Activated CD4-positive, CD25-positive, alpha-beta regulatory T cell (primary cell): ENCODE measurements at places on chromosomes 5 and 9.
A peak's percentile ranks its signal among the peaks of the same experiment; 100 is the strongest.

- no peak for DNase-seq
Observed at GRCh38 chr5:90528601-90529193, 687 bp downstream of the LYSMD3 start.

DNA sequence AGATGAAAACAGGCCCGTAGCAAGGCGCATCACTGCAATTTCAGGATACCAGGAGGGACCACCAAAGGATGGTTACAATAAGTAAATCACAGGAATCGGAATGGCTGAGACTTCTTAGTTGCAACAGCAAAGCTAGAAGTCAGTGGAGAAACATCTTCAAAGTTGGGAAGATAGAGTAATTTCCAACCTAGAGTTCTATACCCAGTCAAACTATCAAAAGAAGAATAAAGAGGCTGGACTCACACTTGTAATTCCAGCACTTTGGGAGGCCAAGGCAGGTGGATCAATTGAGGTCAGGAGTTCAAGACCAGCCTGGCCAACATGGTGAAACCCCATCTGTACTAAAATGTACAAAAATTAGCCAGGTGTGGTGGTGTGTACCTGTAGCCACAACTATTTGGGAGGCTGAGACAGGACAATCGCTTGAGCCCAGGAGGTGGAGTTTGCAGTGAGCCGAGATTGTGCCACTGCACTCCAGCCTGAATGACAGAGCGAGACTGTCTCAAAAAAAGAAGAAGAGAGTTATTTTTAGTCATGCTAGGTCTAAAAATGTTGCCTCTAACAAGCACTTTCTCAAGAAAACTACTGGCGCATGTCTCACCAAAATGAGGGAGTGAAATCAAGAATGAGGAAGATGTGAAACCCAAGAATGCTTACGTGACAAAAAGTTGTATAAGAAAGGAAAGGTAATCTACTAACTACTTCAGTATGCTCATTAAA is 267.7 kb downstream of the DENND1A start:
- DNase-seq, result no peak

- DNase-seq, result no peak
Observed at GRCh38 chr9:16401701-16402100, 468.8 kb downstream of the BNC2 start.

DNA sequence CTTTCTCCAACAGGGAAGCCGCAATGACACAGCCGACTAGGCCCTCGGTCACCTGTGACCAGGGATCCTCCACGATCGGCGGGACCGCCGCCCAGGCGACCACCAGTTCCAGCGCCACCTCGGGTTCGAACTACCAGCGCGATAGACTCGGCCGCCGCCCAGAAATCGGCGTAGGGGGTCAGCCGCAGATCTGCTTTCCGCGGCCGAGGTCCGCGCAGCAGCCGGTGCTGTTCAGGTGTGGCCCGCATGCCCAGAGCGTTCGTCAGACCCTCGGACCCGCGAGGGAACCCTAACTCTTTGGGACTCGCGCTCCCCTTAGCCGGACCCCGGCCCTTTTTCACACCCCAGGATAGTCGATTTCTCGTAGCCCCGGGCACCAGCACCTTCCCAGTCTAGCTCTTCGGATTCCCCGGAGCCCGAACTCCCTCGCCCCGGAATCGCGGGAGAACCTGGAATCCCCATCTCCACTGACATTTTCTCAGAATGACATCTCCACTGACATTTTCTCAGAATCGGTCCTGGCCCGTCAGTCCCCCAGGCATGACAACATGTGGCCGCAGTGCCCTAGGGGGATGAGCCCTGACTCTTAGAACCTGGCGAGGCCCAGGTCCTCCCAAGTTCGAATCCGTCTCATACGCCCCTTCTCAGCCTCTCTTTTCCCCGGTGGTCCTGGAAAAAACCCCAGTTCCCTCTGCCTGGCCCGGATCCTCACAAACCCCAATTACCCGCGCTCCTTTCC is 428 bp downstream of the C5orf52 start:
- DNase-seq, result no peak

DNA sequence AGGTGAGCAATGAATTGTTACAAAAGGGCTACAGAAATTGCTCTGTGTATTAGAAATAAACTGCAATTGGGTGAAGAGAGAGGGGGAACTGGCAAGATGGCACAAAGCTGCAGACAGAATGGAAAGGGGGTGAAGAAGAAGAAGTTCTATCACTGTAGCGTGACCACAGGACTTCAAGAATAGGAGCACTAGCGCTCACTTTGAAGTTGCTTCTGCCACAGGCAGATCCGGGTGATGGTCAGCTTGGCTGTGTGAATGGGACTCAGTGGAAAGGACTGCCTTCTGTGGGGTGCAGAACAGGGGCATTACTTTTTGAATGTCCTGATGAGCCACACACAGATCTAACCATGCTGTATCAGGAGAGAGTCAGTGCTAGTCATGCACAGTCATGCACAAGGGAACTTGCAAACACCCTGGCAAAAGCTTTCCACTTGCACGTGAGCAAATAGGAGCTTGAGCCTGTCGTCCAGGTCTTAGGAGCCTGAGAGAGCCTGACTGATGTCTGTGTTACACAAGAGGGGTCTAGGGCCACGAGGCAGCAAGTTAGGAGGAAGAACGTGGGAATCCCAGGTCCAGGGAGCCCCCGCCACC is 16.3 kb downstream of the IL5 start:
- no peak for DNase-seq

- DNase-seq, result no peak
Observed at GRCh38 chr5:109935833-109936490, 246.2 kb downstream of the MAN2A1 start.

DNA sequence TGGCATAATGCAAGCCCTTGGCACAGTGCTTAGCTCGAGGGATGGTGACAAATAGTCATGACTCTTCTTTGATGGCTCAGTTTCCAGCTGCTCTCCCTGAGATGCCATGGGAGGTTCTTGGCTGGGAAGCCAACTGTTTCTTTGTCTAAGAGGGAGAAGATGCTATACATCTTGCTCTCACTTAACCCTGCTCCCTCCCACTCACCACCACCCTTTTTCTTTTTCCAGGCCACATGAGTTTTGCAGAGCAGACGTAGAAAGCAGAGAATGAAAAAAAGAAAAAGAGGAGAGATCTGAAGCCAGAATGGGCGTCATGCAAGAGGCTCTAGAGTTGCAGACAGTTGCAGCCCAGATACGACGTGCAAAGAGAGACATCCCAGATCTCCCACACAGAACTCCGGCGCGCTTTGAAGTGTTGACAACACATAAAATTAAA is 160.5 kb downstream of the FGF18 start:
- DNase-seq, result no peak

GRCh38 chr9:125982798-125983406 is 235.7 kb downstream of the PBX3 start:
- DNase-seq, result no peak

GRCh38 chr9:23740531-23740930 is 85.5 kb downstream of the ELAVL2 start:
- no peak for DNase-seq

DNA sequence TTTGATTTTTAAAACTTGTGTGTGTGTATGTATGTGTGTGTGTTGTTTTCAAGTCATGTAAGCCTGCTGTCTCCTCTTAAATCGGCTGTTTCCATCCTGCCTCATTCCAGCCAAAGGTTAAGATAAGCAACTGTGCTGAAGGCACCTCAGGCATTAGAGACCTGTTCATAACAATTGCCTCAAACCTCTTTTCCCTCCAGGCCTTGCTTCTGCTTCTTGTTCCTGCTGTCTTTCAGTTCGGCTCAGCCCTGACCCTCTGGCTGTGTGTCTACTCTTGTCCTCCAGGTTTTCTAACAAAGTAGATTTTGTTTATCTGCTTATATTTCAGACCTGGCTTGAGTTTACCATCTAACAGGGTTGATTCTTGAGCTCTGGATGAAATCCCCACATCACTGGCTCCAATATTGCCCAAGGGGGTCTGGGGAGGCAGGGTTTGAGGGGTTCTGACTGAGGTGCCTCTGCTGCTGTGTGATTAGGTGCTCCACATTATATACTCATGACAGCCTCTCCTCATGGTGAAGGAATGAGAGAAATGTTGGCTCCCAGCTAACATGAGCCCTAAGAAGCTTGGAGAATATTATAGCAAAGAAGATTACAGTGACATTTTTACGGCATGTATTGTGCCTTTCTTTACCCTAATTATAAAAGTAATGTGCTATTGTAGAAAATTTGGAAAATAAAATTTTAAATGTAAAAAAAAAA is 229.7 kb upstream of the PIK3R1 start:
- DNase-seq, result no peak

- DNase-seq, result no peak
Observed at GRCh38 chr5:28896949-28897348, 1858.6 kb upstream of the CDH9 start.

DNA sequence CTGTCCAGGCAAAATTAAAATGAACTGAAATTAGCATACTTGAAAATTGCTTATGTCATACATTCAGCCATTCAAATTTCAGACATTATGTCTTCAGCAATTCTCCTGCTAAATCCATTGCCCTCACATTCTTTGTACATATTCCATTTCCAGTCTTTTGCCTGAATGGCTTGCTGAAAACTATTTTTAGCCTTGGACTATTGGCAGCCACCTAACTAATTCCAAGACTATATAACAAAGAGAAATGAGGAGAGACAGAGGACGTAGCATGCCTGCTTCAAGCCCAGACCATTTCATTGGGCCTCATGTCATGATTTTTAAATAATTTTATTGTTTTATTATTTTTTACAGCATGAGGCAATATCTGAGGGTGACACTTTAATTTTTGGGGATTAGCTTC is 100.3 kb downstream of the MRPS30 start:
- DNase-seq, result no peak

- peak; percentile 39 for DNase-seq
Observed at GRCh38 chr9:37408933-37409710, 13.4 kb upstream of the GRHPR start.

GRCh38 chr5:2038321-2039179 is 155.8 kb upstream of the IRX4 start:
- peak; percentile 41 for DNase-seq
